Naive thymus-derived CD8-positive, alpha-beta T cell (primary cell): ENCODE measurements at places on chromosomes 7 and 10.

DNA sequence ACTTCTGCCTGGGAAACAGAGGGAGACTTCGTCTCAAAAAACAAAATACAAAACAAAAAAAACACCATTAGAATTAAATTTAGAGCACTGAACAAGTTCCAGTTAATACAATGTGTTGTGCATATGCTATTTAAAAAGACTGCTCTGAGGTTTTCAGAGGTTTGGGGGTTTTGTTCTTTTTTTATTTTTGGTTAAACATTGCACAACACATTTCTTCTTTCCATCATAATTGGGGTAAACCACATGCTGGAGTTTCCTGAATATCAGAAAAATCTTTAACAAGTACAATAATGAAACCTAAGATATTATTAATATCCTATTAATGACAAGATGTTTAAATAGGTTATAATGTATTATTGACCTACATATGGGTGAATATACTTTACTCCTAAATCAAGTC lies 26.3 kb downstream of the IGF2BP3 start:
- no peak for DNase-seq

- DNase-seq: no peak
Observed at GRCh38 chr7:123070702-123071286, 75.3 kb upstream of the TAS2R16 start.

GRCh38 chr10:131897297-131897899 lies 3.4 kb upstream of the PPP2R2D start:
- no peak for DNase-seq

DNA sequence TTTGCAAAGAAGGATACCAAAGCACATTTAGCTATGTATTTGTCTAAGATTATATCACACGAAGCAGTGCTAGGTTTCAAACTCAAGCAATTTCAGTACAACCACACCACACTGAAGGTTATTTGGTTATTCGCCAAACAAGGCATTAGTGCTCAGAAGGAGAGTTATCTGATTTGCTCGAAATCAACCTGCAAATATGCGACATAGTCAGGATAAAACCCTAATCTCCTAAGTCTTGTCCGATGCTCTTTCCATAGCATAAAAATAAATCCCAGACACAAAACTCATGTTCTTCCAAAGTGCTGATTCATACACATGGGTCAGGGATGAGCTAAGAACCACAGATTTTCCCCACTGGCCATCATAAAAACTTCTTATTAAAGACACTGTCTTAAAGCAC lies 1288.0 kb upstream of the SORCS1 start:
- no peak for DNase-seq

DNA sequence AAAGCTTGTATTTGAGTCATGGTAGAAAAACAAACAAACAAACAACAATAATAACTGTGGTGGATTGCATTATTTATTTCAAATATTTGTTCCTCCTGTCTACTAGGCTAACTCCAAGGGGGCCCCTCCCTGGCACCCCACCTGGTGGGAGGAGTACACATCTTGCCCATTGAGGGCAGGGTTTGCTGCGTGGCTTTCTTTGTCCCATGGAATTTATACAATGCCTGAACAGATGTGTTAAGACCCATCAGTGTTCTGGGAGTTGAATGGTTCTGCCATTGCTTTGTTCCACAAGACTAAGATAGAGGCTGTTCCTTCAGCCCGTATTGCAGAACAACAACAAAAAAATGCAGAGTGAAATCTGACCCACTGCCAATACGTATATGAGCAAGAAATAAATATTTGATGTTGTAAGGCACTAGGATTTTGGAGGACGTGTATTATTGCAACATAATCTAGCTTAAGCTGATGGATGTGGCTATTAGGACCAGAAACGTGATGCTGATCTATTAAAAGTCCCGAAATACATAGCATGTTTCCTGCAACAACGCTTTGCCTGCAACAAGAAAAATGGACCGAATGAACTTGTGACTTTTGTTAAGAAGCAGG lies 119.1 kb upstream of the JCAD start:
- DNase-seq: no peak
